ENCODE measurements at places on chromosomes 13 and 19. TPM values are rescaled to one million over a fixed set of nuclear protein-coding genes. Genes with fewer than 3 reads are reported as not detected.

DNA sequence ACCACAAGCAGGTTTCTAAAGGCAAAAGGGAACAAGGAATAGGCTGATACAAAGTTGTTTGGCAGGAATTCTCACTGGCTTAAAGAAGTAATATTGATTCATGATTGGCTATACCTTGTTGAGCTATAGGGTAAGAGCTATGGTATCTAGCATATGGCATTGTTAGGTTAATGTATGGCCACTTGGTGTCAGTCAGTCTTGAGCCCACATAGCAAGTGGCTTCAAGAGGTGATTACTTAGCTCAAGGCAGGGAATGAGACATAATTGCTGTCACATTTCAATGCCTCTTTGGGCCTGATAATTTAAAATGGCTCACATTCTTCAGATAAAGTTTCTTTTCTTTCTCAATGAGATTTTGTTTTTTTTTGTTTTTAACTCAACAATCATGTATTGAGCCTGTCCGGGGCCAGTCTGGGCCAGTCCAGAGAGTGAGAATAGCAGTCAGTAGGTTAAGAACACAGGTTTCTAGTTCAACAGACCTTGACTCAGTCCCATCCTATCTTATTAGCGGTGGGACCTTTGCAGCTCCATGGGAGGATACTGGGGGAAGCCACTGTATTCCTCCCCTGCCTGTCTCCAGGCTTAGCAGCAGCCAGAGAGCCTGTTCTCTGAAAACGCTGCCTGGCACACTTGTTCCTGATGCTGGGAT, 45.8 kb upstream of the RCBTB2 start:
- H3K27ac ChIP-seq = no peak overlapping the region
- H3K27me3 ChIP-seq = no peaks in the 10 kb centered on the region
- H3K4me3 ChIP-seq = no peak overlapping the region
- no peak for DNase-seq

Gene PSG11
- not detected for total RNA-seq

Gene GPR4
- total RNA-seq = 0.10 TPM

Gene A1BG
- total RNA-seq = 1.2 TPM

GRCh38 chr19:48806518-48806817, 4.4 kb downstream of the BCAT2 start:
- no peaks in the 10 kb centered on the region for H3K27me3 ChIP-seq
- H3K36me3 ChIP-seq = no peaks in the 10 kb centered on the region
- no peak for DNase-seq
- H3K4me3 ChIP-seq = no peak overlapping the region
- H3K4me1 ChIP-seq = peaks cover 4% of the 10 kb centered on the region
- no peak overlapping the region for H3K27ac ChIP-seq

Data from HCT116 (cell line).